Stimulated activated CD4-positive, alpha-beta T cell treated with anti-CD3 and anti-CD28 coated beads, Interleukin-1b, Interleukin-23, amount 100 ng/mL, for 1 hour (primary cell): ENCODE measurements at places on chromosomes 12 and 14.

DNA sequence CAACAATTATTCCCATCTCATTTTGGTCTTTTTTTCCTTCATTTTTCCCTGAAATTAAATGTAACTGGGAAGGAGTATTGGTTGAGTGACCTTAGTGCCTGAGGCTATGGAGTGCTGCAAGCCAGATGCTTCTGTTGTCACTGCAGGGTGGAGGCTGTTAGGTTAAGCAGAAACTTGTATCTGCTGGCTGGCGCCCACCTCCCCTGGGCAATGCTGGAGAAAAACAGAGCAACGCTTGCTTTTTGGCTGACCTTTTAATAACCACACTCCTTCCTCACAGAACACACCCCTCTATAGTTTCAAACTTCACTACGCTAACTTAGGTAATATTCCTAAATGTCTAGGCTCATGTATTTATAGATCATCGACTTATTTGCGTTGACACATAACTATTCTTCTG, 583.5 kb upstream of the NOVA1 start:
- no peak for DNase-seq

GRCh38 chr12:66964629-66965028, 285.8 kb upstream of the GRIP1 start:
- DNase-seq: no peak

DNA sequence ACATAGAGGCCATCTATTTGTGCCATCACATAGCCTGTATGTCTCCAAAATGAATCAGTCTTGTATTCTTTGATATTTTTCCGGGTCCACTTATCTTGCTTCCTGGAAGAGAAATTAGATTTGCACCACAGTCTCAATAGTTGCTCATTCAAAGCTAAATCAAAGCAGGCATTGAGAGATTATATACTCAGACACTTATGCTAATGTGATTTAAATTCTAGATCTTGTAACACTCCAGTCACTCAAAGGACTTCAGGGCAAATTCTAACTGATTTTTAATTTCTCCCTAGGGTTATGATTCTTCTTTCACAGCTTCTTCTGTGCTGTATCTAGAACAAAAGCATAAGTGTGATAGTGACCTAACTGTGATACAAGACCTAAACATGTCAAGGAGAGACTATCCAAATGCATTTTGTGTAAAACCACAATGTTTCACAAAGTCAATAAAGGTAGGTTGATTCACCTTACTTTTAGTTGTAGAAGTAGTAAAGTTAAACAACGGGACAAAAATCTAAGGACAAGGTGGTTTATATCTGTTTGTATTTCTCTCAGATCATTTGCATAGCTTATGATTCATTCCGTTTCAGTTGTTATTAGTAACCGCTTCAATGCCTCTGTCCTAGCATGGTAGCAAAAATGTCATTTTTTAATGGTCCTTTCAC, 26.8 kb downstream of the PLBD1 start:
- DNase-seq: no peak

DNA sequence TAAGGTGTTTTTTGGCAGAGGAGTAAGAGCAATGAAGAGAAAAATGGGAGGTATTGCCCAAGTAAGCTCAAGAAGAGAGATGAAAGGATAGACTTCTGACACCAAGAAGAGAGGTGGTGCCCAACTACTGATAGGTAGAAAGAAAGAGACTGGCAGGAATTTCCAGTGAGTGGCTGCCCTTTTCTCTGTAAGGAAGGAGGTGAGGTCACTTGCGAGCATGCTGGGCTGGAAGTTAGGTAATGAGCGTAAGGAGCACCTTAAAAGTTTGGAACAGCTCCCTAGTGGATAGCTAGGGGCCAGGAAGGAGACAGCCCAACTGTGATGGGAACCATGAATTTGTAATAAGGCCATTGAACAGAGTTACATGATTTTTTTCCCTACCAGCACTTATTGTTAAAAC, 127.0 kb downstream of the ANO6 start:
- DNase-seq: no peak

DNA sequence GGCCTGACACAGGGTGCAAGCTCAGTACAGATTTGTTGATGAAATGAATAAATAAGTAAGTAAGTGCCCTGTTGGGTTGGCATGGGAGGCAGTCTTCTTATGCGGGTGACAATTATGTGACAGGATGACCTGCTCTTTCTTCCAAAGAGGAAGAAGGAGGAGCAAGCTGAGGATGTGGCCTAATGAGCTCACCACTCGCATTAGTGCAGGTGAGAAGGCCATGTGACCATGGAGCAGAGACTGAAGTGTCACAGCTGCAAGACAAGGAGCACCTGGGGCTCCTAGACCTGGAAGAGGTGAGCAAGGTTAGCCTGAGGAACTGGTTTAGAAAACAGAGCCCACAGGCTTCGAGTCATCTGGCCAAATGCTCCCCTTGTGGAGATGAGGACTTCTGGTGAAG, 34.9 kb downstream of the LRTM2 start:
- DNase-seq: no peak

GRCh38 chr12:64390275-64390851, at the start of gene C12orf56:
Gene C12orf56, minus strand, starts transcription at chr12:64390758. Its CDS starts 193 bp downstream, at chr12:64390565.
- no peak for DNase-seq

GRCh38 chr12:40615590-40615989, 76.6 kb upstream of the CNTN1 start:
- DNase-seq: no peak

DNA sequence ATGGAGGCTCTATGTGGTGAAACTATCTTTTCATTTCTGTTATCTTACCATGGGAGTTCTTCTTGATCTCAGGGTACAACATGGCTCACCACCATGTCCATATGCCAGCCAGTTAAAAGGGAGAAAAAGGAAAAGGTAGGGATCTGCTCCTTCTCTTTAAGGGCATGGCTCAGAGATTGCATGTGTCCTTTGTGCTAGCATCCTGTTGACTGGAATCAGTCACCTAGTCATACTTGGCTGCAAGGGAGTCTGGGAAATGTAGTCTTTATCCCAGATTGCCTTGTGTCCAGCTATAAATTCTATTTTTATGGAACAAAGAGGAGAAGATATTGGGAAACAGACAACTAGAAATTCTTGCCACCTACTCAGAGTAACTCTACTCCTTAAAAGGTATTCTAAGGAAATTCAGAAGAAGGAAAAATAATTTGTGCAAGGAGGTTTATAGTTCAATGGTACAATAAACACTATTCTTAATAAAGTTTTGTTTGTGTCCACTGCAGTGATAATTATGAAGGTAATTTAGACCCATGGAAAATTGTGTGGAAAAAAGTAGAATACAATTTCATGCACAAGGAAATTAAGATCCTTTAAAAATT, 86.4 kb upstream of the RPH3A start:
- DNase-seq: no peak

DNA sequence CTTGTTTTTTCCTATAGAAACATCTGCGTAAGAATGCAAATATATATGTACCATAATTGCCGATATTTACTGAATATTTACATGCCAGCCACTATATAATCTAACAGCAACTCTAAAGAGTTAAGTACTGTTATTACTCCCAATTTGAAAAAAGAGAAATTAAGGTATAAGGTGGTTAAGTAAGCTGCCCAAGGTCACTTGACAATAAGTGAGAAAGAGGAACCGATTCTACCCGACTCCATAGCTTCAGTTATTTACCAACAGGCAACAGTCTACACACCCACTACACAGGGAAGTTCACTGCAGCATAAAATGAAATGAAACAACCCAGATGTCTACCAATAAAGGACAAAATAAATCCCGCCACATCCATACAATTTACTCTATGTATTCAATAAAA, 1.1 kb downstream of the MIS18BP1 start:
- no peak for DNase-seq

GRCh38 chr14:90005939-90006530, 50.3 kb downstream of the TDP1 start:
- DNase-seq: no peak

DNA sequence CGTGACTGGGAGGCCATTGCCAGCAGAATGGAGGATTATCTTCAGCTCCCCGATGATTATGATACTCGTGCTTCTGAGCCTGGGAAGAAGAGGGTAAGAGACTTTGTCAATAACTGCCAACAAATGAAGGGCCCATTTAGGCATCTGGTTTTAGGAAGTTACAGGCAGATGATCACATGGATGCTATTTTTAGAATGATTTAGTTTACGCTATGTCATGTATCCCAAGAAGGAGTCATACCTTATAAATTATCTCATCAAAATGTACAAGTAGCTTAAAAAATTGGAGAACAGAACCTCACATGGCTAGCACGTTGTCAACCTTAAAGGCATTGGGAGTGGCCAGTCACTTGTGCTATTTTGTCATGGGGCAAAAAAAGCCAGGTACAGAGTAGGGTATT, 46.7 kb downstream of the PROX2 start:
- no peak for DNase-seq

GRCh38 chr12:6336889-6337853, 4.7 kb downstream of the TNFRSF1A start:
- DNase-seq: no peak

- DNase-seq: no peak
These were observed 19.3 kb upstream of the PCNX1 start for GRCh38 chr14:70887737-70888499.

- DNase-seq: no peak
These were observed 8.0 kb downstream of the NAB2 start for GRCh38 chr12:57096748-57097553.

GRCh38 chr12:2687058-2687457, 107.7 kb upstream of the FKBP4 start:
- no peak for DNase-seq

DNA sequence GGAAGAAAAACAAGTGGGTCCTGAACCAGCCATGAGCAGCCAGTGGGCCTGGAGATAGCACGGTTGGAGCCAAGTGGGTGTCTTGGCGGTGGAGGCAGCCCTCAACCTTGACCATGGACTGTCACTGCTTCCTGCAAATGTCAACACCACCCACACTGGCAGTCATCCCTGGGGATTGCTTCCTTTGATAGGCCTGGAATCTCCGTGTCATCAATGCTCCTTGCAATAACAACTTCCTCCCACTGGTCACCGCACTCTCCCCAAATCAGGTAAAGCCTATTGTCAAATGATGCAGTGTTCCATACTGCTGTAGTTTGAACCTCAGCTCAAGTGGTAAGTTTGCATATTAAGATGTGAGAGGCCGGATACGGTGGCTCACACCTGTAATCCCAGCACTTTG, 129.1 kb downstream of the NTF3 start:
- DNase-seq: no peak

- no peak for DNase-seq
These were observed 25.8 kb downstream of the LIMA1 start for GRCh38 chr12:50257236-50258166.

- DNase-seq: no peak
These were observed 3.0 kb upstream of the FOXN3 start for GRCh38 chr14:89419973-89420482.

DNA sequence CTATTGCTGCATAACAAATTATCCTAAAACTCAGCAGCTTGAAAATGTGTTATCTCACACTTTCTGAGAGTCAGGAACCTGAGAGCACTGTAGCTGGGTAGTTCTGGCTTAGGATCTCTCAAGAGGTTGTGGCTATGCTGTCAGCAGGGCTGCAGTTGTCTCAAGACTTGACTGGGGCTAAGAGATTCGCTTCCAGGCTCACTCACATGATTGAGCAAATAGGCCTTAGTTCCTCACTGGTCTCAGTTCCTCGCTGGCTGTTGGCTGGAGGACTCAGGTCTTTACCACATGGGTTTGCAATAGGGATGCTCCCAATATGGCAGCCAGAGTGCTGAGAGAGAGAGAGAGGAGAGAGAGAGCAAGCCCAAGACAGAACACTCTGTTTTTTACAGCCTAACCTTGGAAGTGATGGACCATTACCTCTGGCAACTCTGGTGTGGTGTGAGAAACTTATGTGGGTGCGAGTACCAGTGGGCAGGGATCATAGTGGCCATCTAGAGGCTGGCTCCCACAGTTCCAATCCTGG, 15.9 kb upstream of the DHRS2 start:
- DNase-seq: no peak

DNA sequence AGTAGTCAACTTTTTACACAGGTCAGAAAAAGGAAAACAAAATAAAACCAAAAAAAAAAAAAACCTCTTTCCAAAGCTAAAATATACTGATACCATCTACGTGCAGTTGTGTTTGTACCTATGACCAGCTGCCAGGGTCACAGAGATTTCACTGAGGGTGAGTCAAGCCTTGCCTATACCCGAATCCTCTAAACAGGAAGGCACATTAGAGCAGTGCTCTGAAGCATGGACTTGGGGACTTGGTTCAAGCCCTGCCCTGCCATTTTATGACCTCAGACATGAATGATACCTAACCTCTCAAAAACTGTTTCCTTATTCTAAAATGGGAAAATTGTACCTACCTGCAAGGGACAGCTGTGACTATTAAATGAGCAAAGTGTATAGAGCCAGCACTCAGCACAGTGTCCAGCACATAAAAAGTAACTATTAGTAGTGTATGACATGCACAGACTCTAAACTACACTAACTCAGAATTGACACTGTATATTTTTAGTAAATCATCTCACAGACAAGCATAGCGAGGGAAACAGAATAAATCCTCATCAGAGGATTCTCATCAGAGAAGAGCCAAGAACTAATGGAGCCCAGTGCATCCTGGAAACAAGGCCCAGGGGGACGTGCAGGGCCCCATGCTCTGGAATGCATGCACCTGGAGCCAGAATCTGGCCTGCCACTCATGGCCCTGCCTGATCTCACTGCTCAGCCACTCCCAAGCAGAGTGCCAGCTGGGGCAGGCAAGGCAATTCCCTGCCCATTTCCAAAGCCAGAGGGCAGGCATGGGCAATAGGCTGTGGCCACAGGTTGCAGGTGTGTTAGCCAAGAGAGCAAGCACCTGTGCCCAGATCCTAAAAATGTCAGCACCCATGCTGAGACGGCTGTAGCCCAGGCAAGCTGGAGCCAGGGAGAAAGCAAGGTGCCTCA, 57.0 kb downstream of the NT5DC3 start:
- DNase-seq: no peak

DNA sequence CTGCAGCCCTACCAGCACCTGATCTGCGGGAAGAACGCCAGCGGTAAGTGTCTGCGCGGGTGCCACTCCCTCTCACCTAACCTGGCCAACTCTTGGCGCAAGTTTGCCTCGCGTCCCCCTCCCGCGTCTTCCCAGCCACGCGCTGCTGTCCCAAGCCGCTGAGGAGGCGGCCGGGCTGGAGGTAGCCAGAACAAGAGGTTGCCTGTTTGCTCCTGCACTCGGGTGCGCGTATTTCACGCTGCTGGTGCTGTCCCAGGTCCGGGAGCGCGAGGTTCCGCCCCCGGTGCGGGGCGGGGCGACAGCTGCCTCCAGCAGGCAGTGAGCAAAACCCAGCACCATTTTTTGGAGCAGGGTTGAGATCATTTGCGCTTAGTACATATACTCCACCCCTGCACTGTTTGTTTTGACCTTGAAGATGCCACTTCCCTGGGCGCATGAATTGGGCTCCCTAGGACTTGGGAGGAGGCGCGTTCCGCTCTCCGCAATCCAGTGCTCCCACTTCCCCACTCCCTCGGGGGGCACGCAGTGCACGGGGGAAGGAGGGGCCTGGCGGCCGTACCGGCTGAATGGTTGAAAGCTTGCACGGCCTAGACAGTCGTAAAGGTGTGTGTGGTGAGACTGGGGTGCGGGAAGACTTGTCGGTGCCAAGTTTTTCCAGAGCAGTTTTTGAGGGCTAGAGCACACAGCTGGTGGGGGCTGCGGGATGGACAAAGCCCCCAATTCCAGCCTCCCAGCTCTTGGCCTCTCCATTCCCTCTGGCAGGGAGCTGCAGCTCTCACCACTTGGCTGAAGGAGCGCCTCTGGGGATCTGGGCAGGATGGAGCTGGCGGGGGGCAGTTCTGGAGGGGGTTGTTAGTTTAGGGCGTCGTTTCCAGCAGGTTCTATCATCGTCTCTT, 226.9 kb upstream of the CRY1 start:
- peak; percentile 63 for DNase-seq
